Globus pallidus (tissue), 1 donor: ENCODE measurements at places on chromosomes 11 and 22.
A peak's percentile ranks its signal among the peaks of the same experiment; 100 is the strongest.

DNA sequence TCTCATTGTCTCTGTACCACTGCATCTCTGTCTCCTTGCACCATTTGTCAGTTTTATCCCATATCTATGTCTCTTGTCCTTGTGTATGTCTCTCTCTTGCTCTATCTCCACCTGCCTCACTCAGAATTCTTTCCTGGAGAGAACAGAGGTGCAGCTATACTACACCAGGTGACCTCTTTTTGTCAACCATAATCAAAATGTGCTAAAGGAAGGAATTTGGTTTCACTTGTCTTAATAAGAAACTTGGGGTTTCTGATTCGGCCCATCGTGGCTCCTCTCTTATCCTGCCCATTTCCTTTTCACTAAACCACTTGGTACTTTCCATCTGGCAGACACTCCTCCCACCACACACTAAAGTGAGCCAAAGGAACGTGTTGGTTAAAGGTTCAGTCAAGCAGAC is 2.0 kb upstream of the C11orf42 start:
- no peak for DNase-seq

GRCh38 chr11:117385906-117386305 is 58.3 kb downstream of the CEP164 start:
- no peak for DNase-seq

DNA sequence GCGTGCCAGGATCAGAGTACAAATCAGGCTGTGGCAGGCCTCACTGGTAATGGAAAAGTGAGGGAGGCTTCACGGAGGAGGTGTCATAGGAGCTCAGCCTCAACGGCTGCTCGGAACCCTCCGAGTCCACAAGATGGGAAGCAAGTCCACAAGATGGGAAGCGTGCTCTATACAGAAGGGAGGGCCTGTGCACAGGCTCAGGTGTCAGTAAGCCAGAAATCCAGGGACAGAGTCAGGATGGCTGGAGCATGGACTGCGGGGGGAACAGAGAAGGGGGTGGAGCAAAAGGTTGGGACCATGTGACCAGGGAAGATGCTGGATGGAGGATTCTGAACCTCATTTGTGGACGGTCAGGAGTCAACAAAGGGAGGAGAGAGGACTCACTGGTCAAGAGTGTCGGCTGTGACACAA is 3.4 kb upstream of the DPP3 start:
- no peak for DNase-seq

- DNase-seq = no peak
Observed at GRCh38 chr11:36488096-36488495, 22.0 kb downstream of the TRAF6 start.

DNA sequence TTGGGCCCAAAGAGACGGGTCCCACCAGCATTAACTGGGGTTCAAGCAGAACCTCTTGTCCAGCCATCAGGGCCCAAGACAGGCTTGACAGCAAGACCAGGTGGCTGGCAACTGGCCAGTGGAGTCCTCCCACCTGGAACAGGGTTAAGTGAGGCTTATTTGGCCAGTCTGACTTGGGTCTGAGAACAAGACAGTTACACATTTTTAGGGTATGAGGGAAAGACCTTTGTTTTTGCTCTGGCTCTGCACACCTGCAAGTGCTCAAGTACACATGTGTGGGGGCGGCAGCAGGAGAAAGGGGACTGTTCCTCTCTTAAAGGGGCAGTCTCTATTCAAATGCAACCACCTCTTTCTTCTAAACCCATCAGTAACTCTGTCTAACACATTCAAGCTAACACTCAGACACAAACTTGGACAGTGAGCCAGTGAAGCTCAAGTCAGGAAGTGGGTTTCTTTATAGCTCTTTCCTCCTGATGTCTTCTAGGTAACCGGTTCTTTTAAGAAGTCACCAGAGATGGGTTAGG is 116.2 kb downstream of the ETS1 start:
- DNase-seq = no peak

GRCh38 chr11:118251858-118252652 is at the start of gene MPZL3:
TSS of gene MPZL3 (minus strand) at chr11:118252365. CDS start at chr11:118252294, 71 bp downstream.
- DNase-seq = peak; percentile 50

DNA sequence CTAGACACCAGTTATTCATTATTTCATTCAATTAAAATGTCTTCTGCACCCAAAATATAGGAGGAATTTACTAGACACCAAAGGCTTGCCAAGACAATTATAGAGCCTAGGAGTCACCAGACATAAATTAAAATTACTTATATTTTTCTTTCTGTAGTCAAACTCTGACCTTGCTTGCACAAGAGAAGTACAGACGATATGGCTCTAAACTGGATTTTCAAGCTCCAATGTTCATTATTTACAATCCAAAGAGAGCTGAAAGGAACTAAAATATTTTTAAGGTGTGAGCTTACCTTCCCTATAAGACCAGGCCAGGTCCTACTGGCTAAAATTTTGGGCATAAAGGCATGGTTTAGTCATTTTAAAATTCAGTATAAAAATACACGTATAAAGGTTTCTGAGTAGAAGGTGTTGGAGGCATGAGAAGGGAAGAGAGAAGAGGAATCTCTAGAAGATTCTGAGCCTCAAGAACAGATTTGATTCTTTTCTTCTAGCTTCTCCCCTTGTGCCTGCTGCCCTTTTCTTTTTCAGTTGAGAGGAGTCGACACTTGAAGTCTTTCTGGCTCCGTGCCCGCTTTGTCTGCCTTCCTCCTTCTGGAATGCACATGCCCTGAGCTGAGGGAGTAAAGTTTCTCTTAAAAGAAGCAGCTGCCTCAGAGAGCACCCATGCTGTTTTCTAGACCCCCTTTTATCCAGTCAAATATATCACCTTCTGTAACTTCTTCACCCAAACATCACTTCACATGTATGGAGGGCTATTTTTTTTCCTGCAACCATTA is 13.5 kb downstream of the C11orf97 start:
- DNase-seq = peak; percentile 45

DNA sequence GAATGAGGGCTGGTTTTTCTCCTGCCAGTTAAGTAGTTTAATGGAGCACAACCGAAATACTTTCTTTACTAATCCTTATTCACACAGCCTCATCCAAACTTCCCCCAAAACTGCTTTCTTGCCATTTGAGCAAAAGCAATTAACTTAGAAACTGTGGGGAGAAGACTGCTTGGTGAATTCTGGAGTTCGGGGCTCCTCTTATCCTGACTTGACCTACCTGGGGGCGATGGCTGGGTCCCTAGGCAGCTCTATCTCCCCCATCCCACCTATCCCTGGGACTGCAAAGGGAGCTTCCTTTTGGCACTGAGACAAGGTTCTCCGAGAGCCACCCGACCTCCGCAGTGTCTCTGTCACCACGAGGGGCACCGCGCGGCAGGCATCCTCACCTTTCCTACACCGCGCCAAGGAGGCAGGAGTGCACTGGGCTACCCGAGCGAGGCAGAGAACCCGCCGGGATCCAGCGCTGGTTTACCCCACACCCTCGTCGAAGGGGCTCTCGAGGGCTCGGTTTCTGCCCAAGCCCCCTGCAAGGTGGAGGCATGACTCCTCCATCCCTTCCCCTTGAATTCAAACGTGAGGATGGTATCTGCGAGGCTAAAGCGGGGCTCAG is 759 bp downstream of the DESI1 start:
- peak; percentile 17 for DNase-seq

- DNase-seq = no peak
Observed at GRCh38 chr11:50246183-50246582, 213.5 kb downstream of the OR4C45 start.

- DNase-seq = no peak
Observed at GRCh38 chr11:61747967-61748285, 4.5 kb upstream of the MYRF start.

GRCh38 chr11:21888814-21889213 is 304.1 kb upstream of the ANO5 start:
- no peak for DNase-seq

DNA sequence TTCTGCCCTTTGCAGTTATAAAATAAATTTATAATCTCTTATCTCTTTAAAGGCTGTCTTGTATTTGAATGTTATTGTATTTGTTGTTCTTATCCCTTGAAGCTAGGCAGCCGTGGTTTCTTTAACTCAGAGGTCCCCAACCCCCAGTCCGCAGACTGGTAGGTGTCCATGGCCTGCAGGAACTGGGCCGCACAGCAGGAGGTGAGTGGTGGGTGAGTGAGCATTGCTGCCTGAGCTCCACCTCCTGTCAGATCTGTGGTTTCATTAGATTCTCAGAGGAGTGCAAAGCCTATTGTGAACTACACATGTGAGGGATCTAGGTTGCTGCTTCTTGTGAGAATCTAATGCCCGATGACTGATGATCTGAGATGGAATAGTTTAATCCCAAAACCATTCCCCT is 380.0 kb upstream of the CCDC90B start:
- DNase-seq = no peak

DNA sequence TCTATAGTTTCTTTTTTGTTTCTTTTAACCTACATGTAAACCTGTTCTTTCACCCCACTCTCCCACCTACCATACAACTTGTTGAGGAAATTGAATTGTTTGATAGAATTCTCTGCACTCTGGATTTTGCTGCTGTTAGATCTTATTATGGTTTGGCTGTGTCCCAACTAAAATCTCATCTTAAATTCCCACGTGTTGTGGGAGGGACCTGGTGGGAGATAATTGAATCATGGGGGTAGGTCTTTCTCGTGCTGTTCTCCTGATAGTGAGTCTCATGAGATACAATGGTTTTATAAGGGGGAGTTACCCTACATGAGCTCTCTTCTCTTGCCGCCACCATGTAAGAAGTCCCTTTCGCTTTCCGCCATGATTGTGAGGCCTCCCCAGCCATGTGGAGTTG is 15.0 kb upstream of the PITPNB start:
- no peak for DNase-seq

DNA sequence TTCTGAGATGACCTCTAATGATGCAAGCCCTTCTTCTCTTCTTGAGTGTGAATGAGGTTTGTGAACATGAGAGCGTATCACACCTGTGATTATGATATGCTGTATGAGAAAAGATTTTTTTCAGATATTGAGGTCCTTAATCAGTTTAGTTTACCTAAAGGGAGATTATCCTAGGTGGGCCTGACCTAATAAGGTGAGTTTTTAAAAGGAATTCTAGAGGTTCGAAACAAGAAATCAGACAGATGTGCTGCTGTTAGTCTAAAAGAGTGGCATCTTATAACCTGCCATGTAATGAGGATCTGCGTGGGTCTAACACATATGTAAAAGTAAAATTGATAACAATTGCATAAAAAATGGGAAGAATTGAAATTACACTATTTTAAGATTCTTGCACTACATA is 33.8 kb downstream of the MSANTD4 start:
- no peak for DNase-seq

- no peak for DNase-seq
Observed at GRCh38 chr11:96113193-96113681, 189.3 kb upstream of the MTMR2 start.

GRCh38 chr11:64060263-64060860 is 24.6 kb downstream of the FLRT1 start:
- no peak for DNase-seq

- no peak for DNase-seq
Observed at GRCh38 chr11:34640050-34640923, 19.4 kb downstream of the EHF start.

DNA sequence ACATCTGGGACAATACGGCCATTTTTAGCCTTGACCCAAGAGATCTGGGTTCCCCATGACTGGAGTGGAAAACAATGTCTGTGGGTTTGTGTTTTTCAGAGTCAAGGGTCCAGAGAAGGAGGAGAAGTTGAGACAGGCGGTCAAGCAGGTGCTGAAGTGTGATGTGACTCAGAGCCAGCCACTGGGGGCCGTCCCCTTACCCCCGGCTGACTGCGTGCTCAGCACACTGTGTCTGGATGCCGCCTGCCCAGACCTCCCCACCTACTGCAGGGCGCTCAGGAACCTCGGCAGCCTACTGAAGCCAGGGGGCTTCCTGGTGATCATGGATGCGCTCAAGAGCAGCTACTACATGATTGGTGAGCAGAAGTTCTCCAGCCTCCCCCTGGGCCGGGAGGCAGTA is 15.7 kb downstream of the NNMT start:
- DNase-seq = no peak

DNA sequence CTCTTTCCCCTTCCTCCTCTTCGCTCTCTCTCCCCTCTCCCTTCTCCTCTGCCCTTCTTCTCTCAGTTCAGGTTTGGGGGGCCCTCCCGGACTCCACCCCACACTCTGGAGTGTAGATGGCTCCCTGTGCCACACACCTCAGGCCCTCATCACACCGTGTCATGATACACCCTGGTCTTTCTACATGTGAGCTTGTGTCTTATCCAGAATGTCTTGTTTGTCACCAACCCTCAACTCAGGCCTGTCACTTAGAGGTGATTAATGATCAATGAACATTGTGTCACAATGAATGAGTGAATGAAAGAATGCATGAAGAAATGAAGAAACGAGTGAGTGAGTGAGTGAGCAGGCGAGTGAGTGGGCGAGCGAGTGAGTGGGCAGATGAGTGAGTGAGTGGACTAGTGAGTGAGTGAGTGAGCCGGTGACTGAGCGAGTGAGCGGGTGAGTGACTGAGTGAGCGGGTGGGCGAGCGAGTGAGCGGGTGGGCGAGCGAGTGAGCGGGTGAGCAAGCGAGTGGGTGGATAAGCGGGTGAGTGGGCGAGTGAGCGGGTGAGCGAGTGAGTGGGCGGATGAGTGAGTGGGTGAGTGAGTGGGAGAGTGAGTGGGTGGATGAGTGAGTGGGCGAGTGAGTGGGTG is 33.8 kb downstream of the CAPN1 start:
- DNase-seq = no peak

- DNase-seq = no peak
Observed at GRCh38 chr11:47948137-47948536, 32.2 kb upstream of the PTPRJ start.

GRCh38 chr22:49240016-49240380 is 587.7 kb downstream of the BRD1 start:
- no peak for DNase-seq

GRCh38 chr11:21421711-21422329 is 752.4 kb downstream of the NELL1 start:
- DNase-seq = no peak

DNA sequence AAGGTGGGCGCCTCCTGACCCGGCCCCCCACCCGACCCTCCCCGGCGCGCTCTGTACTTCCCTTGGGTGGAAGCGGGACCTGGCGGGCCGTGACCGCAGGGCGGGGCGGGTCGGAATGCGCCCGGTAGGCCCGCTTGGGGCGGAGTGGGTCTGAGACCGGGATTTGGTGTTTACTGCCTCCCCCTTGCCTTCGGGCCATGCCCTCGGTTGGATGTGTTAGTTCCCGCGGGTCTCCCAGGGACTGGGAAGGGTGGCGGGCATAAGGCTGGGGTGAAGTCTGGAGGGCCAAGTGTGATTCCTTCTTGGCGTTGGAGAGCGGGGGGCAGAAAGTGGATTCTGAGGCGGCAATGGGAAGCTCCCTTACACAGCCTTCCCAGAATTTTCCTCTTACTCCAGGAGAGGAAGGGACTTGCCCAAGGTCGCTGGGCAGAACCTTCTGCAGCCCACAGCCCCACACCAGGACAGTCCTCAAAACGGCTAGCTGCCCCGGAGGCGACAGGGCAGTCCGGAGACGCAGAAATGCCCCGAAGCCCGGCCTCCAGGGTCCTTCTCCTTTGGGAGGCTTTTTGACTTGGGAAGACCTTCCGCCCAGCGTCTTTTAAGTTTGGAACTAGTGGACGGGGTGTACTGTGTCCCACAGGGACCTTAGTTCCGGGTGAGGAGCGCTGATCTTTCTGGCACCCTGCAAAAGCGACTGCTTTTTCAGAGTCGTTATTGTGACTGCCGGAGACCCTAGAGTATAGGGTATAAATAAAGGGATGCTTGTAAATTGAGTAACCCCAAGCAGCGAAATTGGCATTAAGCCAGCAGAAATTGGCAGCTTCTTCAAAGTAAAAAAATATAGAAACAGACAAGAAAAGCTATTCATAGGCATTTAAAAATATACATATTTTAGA is 647 bp downstream of the SWAP70 start:
- peak; percentile 35 for DNase-seq
